ENCODE measurements at places on chromosomes 3 and 15.

GRCh38 chr3:119592861-119593260, 4.8 kb upstream of the PLA1A start:
- H3K4me3 ChIP-seq = no peak overlapping the region
- H3K27ac ChIP-seq = no peak overlapping the region
- no peak for DNase-seq
- H3K4me1 ChIP-seq = no peaks in the 10 kb centered on the region
- no peaks in the 10 kb centered on the region for H3K27me3 ChIP-seq

- no peaks in the 10 kb centered on the region for H3K27me3 ChIP-seq
- peak within 1 kb of the TSS; percentile 92 for H3K4me3 ChIP-seq
- DNase-seq = peak; percentile 95
- H3K36me3 ChIP-seq = peaks cover 23% of the 10 kb centered on the region
- H3K4me1 ChIP-seq = no peaks in the 10 kb centered on the region
- peak within 1 kb of the TSS; percentile 84 for H3K27ac ChIP-seq
Measured at GRCh38 chr3:69051756-69052471, at the start of gene TMF1. Gene TMF1 (minus strand): TSS chr3:69052333. CDS start chr3:69052086, 247 bp downstream.

DNA sequence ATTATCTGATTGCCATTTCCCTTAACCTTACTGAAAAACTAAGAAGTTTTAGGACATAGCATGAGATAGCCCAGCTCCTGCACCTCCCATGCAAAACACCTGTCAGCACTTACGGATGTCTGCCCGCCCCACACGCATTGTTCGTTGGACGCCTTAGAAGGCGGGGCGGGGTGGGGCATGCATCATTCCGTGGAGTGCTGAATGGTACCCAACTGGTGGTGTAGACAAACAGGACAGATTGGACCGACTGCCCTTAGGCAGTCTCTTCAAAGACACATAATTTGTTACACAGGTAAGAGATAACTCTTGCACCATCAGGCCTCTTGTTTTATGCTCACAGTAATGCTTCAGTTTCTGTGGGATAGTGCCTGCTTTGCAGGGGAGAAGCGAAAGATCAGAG, 93.8 kb downstream of the SMAD6 start:
- no peaks in the 10 kb centered on the region for H3K27me3 ChIP-seq
- H3K36me3 ChIP-seq = no peaks in the 10 kb centered on the region
- H3K27ac ChIP-seq = no peak overlapping the region
- no peak overlapping the region for H3K4me3 ChIP-seq
- DNase-seq = no peak

- no peaks in the 10 kb centered on the region for H3K36me3 ChIP-seq
- no peaks in the 10 kb centered on the region for H3K4me1 ChIP-seq
- no peak for DNase-seq
Measured at GRCh38 chr3:70832834-70833205, 520.4 kb upstream of the MDFIC2 start.

GRCh38 chr3:23804441-23805209, 1.1 kb upstream of the UBE2E1 start:
- peaks cover 18% of the 10 kb centered on the region for H3K36me3 ChIP-seq
- H3K27me3 ChIP-seq = no peaks in the 10 kb centered on the region
- H3K4me1 ChIP-seq = peaks cover 21% of the 10 kb centered on the region
- no peak overlapping the region for H3K4me3 ChIP-seq
- no peak for DNase-seq

- DNase-seq = no peak
- H3K4me3 ChIP-seq = peak overlapping the region; percentile 77
- H3K4me1 ChIP-seq = no peaks in the 10 kb centered on the region
- no peak overlapping the region for H3K27ac ChIP-seq
Measured at GRCh38 chr3:48445277-48445882, 1.2 kb upstream of the ATRIP start.

DNA sequence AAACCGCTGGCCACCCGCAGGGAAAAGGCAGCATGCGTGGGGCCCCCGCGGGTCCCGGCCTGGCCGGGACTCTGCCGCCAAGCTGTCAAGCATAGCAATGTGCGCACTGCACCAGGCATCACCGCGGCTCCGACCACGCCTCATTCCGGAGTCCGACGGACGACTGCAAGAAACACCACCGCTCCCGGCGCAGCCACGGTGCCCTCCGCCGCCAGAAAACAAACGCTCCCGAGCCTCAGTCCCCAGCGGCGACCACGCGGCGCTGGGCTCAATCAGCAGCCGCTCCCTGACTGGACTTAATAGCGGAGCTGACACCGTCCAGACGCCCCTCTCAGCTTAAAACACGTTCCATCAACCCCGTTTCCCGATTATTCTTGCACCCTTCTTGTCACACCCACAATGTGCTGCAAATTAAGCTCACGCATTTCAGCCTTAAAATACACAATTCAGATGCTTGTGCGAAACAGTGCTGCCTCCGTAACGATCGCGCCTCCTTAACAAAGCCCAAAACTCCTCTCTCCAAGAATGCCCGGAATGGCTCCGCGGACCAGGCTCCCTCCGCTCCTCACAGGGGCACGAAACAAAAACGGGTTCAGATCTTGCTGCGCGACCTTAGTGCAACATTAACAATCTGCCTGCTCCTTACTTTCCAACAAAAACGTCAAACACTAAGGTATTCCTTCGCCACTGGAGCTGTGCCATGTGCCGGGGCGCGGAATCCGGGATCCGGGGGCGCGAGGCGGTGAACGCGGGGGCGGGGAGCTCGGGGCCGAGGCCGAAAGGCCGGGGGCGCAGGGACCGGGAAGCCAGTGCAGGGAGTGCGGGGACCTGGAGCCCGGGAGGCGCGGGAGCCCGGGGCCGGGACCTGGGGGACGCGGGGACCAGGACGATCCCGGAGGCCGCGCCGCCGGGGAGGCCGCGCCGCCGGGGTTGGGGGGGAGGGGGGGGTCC, 655 bp downstream of the CYFIP1 start:
- no peaks in the 10 kb centered on the region for H3K4me1 ChIP-seq
- DNase-seq = peak; percentile 60
- peak overlapping the region; percentile 81 for H3K4me3 ChIP-seq
- H3K36me3 ChIP-seq = no peaks in the 10 kb centered on the region

DNA sequence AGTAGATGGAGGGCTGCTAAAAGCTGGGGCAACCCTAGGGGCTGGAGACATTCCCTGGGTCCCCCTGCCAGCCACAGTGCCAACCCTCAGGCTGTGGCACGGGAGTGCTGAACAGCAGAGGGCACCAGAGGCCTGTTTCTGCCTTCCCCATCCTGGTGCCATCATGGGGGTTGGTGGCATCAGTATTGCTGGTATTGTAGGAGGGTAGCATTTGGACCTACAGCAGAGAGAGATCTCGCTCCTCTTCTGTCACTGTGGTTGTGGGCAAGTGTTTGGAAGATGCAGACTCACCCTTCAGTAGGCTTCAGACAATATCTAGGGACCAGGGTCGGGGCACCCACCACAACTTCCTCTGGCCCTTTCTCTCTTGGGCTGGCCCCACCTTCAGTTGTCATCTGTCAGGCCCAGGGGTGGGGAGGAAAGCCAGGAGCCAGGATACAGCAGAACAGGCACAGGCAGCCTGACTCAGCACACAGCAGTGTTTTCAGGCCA, 123.5 kb downstream of the RPLP1 start:
- H3K27me3 ChIP-seq = no peaks in the 10 kb centered on the region
- H3K36me3 ChIP-seq = no peaks in the 10 kb centered on the region
- H3K4me3 ChIP-seq = no peak overlapping the region
- no peaks in the 10 kb centered on the region for H3K4me1 ChIP-seq

GRCh38 chr3:194756791-194757325, 71.2 kb downstream of the FAM43A start:
- no peaks in the 10 kb centered on the region for H3K36me3 ChIP-seq
- no peaks in the 10 kb centered on the region for H3K27me3 ChIP-seq
- H3K4me1 ChIP-seq = peaks cover 6% of the 10 kb centered on the region
- no peak overlapping the region for H3K4me3 ChIP-seq

Data from A673 (cell line).